ENCODE measurements at places on chromosomes 12 and 14.

GRCh38 chr14:104130974-104131651, 7.3 kb upstream of the KIF26A start:
- no peak for DNase-seq

GRCh38 chr12:123265851-123266678, 5.6 kb downstream of the CDK2AP1 start:
- no peak for DNase-seq

- DNase-seq, result no peak
Measured at GRCh38 chr12:124386661-124387527, 92.0 kb downstream of the RFLNA start.

- no peak for DNase-seq
Measured at GRCh38 chr12:96225994-96226399, 31.8 kb downstream of the ELK3 start.

- no peak for DNase-seq
Measured at GRCh38 chr14:53054457-53054856, 98.7 kb downstream of the DDHD1 start.

DNA sequence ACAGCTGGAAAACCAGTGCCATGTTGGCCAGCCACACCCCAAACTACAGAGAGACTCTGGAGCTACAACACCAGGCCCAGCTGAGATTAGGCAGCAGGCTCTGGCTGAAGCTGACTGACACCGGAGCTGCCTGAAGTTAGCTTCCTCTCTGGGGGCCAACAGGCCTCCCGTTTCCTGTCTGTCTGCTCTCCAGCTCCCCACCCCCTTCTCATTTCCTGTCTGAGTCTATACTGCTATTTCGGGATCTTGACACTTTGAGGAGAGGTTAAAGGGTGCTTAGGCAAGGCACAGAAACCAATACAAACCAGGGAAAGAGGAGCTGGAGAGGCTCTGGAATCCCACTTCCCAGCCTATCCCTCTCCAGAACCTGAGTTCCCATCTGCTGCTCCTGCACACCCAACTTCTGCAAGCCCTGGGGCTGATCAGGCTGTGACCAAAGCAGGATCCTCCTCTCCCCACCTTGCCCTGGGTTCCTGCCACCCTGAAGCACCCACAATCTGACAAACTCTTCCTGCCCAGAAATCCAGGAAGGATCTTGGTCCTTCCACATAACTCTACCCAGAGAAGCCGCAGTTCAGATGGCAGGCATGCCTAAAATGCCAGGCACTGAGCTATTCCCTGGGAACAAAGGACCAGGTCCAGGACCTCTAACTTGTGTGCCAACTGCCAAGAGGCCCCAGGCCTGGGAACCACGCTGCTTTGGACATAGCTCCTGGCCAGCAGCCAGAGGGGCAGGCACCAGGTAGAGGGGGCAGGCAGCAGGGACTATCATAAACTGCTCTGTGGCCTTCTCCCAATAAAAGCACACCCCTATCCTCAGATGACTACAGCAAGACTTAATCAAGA, 39.9 kb downstream of the PRPF40B start:
- no peak for DNase-seq

DNA sequence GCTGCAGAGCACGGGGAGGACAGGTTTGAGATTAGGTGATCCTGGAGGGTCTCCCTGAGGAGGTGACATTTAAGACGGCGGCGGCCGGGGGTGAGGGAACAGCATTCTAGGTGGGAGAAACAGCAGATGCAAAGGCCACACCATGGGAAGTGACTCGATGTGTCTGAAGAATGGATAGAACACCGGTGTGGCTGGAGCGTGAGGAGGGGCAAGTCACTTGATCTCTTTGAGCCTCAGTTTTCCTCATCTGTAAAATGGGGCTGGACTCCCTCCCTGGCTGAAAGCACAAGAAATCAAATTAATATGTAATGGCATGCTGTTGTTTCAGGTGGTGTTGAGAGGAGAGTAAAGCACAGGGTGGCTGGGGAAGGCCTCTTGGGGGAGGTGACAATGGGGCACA, 10.0 kb upstream of the NCOR2 start:
- DNase-seq, result no peak

DNA sequence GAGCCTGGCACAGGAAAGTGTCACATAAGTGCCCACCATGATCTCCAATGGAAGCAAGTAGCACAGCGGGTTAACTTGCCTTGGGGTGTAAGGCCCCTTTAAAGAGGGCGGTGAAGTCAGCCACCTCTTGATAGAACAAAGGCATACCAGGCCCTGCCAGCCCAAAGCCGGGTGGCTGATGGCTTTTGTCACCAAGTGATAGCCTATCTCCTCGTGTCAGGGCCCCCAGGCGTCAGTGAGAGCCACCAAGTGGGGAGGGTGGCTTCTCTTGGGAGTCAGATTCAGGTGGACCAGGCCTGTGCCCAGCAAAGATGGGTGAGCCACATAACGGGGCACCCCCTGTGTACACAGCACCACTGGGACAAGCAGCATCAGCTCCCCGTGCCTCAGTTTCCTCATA, 8.3 kb upstream of the MYL2 start:
- DNase-seq, result no peak

DNA sequence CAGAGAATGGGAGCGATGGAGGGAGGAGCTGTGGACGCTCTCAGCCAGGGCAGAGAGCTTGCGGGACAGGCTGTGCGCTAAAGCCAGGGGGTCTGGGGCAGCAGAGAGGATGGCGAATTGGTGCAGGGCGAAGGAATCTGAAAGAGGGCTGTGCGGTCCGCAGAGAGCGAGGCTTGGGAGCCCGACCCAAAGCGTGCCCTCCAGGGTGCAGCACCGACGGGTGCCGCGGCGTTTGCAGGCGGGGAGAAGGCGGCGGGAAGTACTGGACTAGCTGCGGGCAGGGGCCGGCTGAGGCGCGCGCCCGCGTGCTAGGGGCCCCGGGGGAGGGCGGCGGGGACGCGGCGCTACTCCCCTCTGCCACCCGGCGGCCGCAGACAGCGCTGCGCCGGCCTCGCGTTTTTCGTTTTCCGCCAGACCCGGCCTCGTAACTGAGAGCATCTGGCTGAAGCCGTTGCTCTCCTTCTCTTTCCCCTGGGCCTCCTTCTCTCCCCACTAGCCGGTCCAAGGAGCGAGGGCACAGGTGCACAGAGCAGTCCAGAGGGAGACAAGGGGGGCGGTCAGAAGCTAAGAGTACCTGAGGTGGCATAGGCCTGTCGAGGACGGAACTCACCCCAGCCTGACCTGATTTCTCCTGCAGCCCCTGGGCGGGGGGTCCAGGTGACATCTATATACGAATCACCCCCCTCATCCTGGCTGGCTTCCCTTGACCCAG, 24.9 kb downstream of the SLC6A12 start:
- DNase-seq, result no peak

DNA sequence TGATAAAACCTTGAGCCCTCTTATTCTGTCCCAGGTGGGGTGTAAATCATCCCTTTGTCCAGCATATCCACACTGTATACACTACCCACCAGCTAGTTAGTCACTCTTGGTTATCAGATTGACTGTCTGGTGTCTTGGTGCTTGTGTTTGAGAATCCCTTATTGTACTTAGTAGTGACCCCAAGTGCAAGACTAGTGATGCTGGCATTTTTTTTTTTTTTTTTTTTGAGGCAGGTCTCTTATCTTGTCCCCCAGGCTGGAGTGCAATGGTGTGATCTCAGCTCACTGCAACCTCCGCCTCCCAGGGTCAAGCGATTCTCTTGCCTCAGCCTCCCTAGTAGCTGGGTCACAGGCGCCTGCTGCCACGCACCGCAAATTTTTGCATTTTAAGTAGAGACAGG, 5.8 kb downstream of the VRK1 start:
- no peak for DNase-seq

- no peak for DNase-seq
Measured at GRCh38 chr12:48934312-48934706, 9.0 kb upstream of the FKBP11 start.

DNA sequence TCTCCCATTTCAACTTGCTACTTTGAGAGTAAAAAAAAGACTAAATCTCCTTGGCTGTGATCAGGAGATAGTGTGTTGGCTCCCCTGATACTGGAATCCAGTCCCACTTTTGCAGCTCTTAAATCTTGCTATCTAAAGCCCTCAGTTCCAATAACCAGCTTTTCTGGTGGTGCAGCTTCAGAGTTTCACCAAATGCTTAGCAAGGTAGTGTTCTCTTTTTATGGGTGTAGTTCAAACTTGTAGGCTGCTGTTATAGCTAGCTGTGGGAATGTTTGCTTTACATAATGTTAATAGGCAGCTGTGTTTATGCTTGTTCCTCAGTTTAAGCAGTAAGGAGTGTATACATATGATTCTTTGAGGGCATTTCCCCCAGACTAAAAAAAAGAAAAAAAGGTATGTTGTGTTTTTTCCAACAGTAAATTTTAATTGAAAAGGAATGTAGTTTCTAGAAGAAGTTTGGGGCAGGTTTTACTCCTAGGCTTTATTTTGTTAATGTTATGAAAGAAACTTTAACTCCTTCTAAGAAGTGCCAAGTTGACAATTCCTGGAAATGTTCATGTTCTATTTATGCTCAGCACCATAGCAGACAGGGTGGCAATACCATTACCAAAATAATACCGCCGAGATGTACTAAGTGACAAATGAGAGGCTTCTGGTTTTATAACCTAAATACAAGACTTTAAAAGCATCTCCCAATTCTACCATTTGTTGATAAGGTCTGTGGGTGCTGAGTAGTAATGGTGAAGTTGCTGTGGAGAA, 12.1 kb downstream of the CRADD start:
- no peak for DNase-seq

- no peak for DNase-seq
Measured at GRCh38 chr12:101963697-101964096, 86.3 kb downstream of the DRAM1 start.

DNA sequence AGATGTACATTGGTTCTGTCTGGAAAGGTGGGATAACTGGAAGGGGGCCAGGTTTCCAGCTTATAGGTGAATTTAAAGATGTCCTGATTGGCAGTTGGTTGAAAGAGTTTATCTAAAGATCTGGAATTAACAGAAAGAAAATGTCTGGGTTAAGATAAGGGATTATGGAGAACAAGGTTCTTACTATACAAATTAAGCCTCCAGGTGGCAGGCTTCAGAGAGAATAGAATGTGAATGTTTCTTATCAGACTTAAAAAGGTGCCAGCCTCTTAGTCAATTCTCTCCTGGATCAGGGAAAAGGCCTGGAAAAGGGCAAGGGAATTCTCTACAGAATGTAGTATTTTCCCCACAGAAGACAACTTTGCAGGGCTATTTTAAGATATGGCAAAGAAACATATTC, 53.1 kb downstream of the CNTN1 start:
- DNase-seq, result no peak

DNA sequence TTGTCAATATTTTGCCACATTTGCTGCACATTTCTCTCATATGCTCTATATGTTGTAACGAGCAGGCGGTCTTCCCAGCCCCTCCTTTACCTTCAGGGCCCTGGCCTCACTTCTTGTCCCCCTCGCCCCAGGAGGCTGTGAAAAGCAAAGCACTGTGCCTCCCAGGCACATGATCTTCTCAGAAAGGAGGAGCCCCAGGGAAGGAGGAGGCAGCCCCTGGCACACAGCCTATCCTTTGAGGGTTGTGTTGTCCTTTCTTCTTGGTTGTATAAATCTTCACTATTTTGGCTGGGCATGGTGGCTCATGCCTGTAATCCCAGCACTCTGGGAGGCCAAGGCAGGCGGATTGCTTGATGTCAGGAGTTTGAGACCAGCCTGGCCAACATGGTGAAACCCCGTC, 77.0 kb downstream of the PPP2R5C start:
- DNase-seq, result no peak

DNA sequence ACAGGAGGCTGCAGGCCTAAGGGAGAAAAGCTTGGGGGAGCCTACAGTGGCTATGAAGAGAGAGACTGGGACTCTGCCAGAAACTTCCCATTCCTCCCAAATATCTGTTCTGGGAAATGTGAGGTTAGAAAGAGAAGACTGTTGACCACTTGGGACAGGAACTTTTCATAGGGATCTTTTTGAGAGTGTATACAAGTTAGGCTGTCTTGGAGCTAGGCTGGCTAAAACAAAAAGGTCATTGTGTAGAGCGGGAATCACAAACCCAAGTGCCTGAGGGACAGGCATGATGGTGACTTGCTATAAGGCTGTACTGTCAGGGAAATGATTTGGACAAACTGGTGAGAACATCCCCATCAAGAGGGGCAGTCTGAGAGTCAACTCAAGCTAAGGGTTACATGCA, 175.1 kb downstream of the GRIP1 start:
- no peak for DNase-seq

- DNase-seq, result no peak
Measured at GRCh38 chr14:96162741-96163140, 41.9 kb upstream of the BDKRB2 start.

GRCh38 chr12:111242184-111242583, 126.7 kb downstream of the PHETA1 start:
- DNase-seq, result no peak

DNA sequence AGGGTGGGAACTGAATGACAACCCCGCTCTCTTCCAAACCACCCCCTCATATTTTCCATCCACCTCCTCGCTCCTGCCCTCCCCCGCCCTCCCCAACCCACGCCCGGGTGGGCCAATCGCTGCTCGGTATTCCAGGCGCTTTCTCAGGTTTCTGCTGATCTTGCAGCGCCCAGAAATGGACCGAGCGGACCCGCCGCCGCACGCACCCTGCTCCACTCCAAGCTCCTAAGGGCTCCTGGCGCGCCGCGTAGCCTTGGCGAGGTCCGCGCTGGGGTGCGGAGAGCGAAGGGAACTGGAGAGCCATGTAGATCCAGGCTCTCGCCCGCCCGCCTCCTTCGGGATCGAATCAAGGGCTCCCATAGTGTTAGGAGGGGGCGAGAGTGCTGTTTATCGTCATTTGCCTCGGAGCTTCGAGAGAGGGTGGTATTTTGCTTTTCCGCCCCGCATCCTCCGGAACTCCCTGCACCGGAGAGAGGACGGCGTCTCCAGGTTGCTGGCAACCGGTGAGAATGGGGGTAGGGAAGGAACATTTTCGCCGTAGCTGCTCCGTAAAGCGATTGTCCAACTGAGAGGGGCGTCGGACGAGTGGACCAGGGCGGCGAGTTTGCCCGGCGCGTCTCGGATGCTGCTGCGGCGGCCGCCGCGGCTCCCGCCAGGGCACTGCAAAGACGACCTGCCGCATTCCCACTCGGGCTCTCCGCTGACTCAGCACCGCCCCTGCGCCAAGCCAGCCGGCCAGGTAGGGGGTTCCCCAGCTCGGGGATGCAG, at the start of gene KCNA1:
TSS of gene KCNA1 (plus strand) at position 172 of the 768 bp plus-strand sequence. CDS start 1,474 bp downstream, outside the sequence.
- no peak for DNase-seq

- DNase-seq, result no peak
Measured at GRCh38 chr14:51336734-51337133, 96.7 kb downstream of the TMX1 start.

GRCh38 chr12:75850721-75851462, 180.7 kb downstream of the PHLDA1 start:
- DNase-seq, result no peak

DNA sequence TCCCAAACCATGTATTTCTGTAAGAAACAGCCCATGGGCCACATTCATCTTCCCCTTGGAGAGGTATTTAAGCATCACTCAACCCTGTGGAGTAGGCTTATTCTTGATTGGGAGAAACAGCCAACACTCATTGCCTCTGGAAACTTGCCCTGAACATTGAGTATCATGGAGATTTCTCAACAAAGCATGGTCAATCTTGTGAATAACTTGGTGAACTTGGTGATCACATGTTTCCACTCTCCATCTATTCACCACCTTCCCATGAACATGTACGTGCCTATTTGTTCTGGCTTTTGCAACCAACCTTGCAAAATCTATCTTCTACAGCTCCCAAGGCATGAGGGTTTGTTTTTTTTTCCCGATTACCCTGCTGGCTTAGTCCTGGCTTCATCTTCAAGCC, 163.2 kb downstream of the PAH start:
- DNase-seq, result no peak

- DNase-seq, result no peak
Measured at GRCh38 chr14:36619853-36620252, 37.4 kb upstream of the NKX2-8 start.

GRCh38 chr14:69313176-69313575, 53.2 kb downstream of the GALNT16 start:
- no peak for DNase-seq
